Renal pelvis (tissue), 12 donors: ENCODE measurements at places on chromosomes 2 and 18. TPM values are rescaled to one million over a fixed set of nuclear protein-coding genes. Genes with fewer than 3 reads are reported as not detected.

TXNL4A gene
- polyA plus RNA-seq = 101 TPM

PROKR1 gene
- 0.21 TPM for polyA plus RNA-seq

MARCHF7 gene
- 133 TPM for polyA plus RNA-seq

DNA sequence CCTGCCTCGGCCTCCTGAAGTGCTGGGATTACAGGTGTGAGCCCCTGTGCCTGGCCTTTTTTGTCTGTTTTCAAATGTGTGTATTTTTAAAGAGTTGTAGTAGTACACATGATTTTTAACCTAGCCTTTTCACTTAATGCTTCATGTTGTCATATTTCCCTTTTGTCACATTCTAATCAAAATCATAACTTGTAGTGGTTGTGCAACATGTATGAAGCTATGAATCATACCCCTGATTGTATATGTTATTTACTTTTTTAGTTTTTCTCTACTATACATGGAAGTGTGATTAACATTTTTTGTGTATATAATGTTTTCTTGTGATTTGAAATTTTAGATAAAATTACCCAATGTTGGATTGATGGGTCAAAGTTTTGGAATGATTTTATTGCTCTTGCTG, 8.5 kb downstream of the GEN1 start:
- DNase-seq = no peak

DNA sequence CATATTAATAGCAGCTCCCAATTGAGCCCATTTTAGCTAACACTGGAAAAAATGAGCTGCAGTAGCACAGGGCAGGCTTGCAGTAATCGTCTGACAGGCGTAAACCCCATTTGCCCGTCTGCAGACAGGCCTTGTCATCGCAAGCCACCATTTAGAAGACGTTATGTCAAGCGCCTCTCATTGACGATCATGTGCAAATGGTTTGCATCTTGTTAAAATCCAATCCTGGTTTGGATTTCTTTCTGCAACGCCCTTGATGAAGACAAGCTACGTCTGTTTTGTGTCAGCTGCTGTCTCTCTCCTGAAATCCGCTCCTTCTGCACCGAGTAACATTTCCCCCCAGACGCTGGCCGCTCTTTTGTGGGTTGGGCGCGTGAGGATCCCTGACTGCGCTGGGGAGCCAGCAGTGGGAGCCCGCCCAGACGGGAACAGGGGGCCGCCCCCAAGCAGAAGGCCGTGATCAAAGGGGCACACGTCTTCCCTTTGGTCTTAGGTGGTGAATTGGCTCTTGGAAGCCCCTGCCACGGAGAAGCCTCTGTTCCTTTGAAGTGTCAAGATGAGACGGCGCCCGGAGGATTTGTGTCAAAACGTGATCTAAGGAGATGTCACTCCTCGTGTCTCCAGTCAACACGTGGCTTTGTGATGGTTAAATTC, 84.2 kb upstream of the GPC1 start:
- no peak for DNase-seq

GRCh38 chr18:68436485-68436884, 278.4 kb downstream of the TMX3 start:
- DNase-seq = no peak

SLC14A1 gene
- polyA plus RNA-seq = 3.4 TPM

FBXO11 gene
- polyA plus RNA-seq = 82.2 TPM

DNA sequence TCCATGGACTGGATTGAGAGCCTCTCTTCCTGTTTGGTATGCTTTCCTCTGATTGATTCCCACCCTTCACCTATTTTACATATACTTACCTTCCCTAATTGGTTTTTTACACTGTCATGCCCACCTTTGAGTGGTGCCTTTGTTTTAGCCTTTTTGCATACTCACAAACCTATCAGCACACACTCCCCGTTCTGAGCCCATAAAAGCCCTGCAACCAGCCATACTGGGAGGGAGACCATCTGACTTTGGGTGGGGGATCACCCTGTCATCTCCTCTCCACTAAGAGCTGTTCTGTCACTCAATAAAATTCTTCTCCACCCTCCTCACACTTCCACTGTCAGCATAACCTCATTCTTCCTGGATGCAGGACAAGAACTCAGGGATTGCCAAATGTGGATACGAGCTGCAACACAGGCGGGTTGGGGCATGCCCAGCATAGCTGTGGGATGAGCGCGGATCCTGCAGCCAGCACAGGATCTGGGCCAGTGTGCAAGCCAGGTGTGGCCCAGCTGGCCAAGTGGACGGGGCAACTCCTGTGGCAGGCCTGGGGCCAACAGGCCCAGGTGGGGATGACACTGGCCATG, 9.4 kb upstream of the MOB1A start:
- no peak for DNase-seq

GRCh38 chr2:112812318-112813267, 24.0 kb downstream of the IL1B start:
- DNase-seq = no peak

GRCh38 chr2:97671526-97671925, 2.0 kb downstream of the C2orf92 start:
- no peak for DNase-seq

DNA sequence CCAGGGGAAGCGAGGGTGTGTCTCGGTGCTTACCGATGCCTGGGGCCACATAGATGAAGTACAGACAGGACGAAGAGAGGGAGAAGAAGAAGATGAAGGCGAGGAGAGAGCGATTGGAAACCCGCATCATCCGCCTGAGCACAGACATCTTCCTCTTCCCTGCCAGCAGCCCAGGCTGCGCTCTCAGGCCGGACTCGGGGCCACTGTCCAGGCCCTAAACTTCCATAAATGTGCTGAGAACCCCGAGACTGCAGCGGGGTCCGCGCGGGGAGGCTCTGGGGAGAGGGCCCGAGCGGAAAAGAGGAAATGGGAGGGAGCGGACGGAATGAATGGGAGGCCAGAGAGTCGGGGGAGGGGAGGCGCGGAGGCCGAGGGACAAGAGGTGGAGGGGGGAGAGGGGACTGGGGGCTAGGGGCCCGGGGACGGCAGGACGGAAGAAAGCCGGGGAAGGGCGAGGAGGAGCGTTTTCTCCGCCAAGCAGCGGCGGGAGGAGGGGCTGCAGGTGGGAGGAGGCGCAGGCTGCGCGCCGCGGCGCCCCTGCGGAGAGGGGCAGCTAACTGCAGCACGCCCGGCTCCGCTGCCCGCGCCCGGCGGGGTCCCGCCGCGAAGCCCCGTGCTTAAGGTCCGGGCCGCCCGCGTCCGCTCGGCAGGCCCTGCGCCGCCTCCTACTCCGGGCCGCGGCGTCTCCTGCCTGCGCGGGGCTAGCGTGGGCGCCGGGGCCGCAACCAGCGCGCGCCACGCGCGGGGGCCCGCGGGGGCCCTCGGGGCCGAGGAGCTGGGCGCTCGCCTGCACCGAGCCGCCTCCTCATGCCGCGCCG, at the start of gene B4GALT6:
Gene B4GALT6 (minus strand): TSS at position 303 of the 818 bp plus-strand sequence. CDS start 155 bp downstream, at position 148.
- peak; percentile 33 for DNase-seq

AQP12A gene
- 0.30 TPM for polyA plus RNA-seq

GRCh38 chr2:171432206-171432968, 1.4 kb downstream of the METTL8 start:
- DNase-seq = no peak

DNA sequence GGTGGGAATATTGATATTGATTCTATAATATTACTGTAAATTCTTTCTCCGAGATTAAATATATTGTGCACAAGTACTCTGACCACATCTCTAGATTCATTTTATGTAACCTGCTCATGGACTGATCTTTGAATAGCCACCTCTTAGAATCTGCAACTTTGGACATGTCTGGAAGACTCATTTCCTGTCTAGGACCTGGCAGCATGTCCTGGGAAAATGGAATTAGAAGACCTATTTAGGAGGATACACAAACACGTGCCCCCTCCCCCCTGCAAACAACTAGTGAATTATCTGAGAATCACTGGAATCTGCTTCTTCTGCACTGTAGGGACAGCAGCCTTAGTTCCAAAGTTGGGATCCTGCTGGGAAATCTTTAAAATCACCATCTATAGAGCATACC, 94.1 kb downstream of the UBE2E3 start:
- no peak for DNase-seq

ZNF385B gene
- 13.9 TPM for polyA plus RNA-seq

DNA sequence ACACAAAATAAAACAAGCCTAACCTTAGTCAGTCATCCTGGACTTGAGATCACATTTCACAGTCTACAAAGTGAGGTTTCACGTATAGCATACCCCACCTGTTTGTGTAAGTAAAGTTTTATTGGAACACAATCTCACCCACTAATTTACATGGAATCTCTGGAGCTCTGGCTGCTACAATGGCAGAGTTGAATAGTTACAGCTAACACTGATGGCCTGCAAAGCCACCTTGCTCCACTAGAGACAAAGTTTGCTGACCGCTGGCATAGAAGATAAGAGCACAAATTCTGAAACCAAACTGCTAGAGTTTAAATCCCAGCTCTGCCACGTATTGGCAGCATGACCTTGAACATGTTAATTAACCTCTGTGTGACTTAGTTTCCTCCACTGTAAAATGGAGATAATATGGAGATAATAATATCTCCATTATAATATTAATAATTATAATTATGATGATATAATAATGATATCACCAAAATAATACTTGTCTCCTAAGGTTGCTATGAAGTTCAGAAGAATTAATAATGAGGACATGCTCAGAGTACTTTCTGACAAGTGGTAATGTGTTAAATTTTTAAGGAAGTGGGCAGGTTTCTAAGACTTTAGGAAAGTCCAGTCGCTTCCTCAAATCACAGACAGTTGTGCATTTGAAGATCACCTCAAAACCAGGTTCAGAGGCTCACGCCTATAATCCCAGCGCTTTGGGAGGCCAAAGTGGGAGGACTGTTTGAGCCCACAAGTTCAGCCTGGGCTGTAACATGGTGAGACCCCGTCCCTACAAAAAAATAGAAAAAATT, 204.6 kb downstream of the SH3RF3 start:
- no peak for DNase-seq

PSMA8 gene
- not detected for polyA plus RNA-seq

DNA sequence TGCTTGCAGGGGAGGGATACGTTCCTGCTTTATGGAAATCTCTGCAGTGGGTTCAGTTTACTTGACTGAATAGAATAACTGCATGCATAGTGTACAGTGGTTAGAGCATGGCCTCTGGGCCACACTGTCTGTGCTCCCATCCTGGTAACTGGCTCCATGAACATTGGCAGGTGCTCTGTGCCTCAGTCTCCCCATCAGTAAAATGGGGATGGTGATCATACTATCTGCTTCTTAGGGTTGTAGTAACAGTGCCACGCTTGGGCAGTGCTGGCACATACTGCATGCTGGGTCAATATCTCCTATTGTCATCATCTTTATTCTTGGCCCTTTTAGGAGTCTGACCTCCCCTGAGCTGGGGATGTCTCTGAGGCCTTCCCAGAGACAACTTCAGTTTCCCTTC, 117.3 kb downstream of the CTIF start:
- no peak for DNase-seq

DNA sequence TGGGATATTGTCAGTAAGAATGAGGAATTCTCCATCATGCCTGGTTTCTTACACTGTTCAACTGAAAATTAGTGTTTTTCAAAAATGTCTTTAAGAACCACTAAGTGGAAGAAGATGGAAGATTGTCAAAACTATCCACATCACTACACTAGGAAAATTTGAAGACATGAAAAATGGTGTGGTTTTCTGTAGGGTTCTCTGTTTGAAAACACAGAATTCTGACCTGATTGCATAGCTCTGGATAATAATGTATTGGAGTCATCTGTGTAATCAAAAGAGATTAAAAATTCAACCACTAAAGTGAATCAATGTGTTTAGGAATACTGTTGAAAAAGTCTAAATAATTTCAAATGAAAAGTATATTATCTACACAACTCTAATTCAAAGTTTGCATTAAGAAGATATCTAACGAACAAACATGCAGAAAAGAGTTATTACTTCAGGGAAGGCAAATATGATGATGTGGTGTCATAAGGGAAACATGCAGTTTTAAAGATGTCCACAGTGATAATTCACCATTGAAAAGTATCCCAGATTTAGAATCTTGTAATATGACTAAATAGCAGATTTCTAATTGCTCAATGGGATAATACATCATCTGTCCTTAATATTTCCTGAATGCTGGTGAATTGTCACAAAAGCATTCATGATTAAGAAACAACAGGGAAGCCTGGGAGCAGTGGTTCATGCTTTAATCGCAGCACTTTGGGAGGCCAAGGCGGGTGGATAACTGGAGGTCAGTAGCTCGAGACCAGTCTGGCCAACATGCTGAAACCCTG, 116.9 kb downstream of the ERBB4 start:
- no peak for DNase-seq

OTX1 gene
- not detected for polyA plus RNA-seq

TXNDC2 gene
- 0.07 TPM for polyA plus RNA-seq
